Thymus (tissue), 14 donors: ENCODE measurements at places on chromosomes 1 and 21.

GRCh38 chr1:101566883-101567538 lies 330.2 kb downstream of the S1PR1 start:
- no peak for DNase-seq

DNA sequence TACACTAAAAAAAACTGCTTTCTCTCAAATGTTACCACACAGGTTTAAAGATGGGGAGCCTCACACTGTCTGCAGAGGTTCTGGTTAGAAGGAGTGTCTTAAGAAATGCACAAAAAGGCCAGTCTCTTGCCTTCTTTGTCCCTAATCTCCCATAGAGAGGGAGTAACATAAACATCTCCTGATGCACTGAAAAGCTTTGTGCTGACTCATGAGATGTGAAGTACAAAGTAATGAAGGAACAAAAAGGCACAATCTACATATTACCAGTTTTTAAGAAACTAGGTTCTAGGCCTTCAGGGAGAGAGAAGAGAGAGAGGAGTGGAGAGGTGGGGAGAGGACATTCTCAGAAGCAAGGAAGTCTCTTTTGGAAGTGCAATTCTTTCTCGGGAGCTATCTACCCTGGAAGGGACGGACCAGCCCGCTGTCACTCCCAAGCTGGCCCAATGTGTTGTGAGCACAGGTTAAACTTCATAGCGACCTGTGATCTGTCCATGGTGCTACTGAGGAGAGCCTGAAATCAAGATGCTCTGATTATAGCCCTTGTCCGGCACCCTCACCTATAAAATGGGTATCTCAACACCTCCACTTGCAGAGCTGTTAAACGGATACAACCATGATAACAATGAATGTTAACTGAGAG lies 458.1 kb downstream of the DISC1 start:
- DNase-seq: no peak

DNA sequence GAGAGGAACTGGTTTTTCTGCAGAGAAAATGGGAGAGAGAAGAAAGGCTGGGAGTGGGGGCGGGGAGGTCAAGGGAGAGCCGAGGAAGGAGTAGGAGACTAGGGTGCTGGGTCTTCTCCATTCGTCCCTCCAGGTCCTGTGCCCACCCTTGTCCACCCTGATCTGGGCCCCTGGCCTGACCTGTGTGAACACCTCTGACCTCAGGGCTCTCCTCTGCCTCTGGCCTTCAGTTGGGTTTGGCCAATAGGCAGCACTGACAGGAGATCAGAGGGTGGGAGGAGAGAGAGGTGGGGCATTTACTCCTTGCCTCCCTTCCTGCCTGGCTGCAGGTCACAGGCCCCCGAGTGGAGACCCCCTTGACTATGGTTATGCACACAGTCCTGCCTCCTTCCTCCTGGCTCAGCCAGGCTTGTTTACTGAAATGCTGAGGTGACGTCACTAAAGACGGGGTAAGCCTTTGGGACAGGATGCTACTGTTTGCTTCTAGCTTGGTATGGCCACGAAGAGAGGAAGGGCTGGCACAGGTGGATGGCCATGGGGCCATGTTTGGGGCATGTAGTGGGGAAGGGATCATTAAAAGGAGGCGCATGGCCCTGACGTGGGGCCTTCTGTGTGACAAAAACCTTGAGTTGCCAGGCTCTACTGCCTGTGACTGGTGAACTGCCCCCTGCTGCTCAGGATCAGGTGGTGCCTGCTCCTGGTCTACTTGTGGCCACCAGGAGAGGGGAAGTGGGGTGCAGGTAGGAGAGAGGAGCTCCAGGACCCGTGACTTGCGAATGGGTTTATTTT lies 248.7 kb upstream of the CSF3R start:
- DNase-seq: no peak

- DNase-seq: no peak
These were observed 256.6 kb upstream of the RGS18 start for GRCh38 chr1:191901651-191902050.

GRCh38 chr1:227763246-227764018 lies 28.2 kb downstream of the SNAP47 start:
- DNase-seq: no peak

- no peak for DNase-seq
These were observed 44.4 kb downstream of the GFI1 start for GRCh38 chr1:92442351-92442750.

DNA sequence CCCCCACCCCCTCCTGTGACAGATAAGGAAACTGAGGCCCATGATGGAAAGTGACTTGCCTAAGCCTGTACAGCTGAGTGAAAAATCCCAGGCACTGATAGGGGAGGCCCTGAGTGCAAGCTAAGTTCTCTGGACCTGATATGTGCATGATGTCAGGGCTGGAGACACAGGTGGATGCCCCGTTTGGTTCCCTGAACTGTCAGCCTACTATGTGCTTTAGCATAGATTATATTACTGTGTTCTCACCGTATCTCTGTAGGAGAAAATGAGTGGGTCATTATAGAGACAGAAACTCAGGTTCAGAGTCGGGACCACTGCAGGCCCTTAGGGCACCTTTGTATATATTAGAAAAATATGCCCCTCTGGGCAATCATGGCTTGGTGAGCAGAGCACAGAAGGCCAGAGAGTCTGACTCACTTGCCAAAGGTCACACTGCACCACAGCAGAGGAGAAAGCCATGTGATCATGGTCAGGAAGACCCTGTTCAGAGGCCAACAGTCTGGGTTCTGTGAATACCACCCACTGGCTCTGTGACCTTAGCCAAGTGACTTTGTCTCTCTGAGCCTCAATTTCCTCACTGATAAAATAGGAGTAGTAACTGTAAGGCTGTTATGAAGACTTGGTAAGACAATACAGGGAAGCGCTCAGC lies 145.8 kb upstream of the WNT4 start:
- DNase-seq: no peak

DNA sequence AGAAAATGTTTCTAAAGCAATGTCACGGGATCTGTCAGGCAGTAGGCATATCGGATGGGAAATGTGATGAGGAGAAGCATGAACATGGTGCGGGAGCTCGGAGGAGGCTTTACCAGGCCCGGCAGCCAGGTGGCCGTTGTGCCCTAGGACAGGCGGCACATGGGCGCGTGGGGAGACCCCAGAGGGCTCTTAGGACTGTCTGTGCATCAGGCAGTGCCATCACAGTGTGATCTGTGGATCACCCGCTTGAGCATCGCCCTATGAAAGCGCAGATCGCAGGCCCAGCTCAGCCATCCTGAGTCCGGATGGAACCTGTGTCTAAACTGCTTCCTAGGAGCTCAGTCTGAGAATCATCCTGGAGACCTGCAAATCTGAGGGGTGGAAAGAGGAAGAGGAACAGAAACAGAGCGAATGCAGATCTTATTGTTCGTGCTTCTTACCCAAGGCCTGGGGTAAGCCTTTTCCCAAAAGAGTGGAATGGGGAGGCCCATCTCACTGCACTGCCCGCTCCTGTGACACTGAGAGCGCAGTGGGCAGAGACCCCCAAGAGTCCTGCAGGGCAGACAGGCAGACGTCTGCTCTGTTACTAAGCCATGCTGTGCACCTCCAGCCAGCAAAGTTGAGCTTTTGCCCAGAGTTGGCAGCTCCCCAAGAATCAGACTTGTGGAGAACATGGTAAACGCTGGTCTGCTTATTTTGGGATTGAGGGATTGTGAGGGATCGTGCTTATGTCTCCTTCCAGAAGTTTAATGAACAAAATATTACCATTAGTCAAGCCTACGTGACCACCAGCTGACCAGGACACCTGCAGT lies 251.0 kb downstream of the RHOU start:
- no peak for DNase-seq

DNA sequence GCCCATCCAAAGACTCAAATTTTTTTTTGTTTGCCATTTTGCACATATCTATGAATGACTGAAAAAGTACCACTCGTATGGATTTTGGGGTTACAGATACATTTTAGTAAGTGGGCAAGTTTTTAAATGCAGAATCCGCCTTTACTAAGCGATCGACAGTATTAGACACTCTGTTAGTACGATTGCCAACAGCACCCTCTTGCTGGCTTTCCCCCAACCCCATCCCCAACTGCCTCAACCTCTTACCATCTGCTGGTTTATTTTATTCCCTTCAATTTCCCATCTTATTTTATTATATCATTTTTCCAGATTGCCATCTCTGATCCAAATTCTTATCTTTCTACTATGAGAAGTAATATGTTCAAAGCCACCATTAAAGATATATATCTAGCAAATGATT lies 244.8 kb downstream of the LRRIQ3 start:
- DNase-seq: no peak

GRCh38 chr1:6634371-6635052 lies 9.8 kb downstream of the THAP3 start:
- DNase-seq: no peak

DNA sequence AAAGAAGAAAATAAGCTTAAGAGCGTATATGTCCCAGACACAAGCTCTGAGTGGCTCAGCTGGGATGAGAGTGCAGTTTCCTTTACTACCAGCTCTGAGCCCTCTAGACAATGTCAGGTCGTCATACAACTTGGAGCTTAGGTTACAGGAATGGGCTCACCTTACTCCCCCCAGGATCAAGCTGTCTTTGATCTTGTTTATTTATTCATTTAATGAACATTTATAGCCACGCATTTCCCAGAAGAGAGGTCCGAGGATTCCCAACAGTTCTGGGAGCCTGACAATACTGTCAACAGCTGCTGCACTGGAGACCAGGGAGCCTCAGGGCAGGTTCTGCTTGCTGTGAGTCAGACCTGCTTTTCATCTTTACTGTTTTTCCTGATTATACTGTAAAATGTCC lies 378.9 kb downstream of the PLPP3 start:
- DNase-seq: no peak

GRCh38 chr1:213782941-213783672 lies 204.7 kb upstream of the PROX1 start:
- DNase-seq: no peak

GRCh38 chr1:99994496-99994895 lies 24.7 kb downstream of the SLC35A3 start:
- no peak for DNase-seq

GRCh38 chr1:91704746-91705145 lies 181.2 kb downstream of the TGFBR3 start:
- no peak for DNase-seq

DNA sequence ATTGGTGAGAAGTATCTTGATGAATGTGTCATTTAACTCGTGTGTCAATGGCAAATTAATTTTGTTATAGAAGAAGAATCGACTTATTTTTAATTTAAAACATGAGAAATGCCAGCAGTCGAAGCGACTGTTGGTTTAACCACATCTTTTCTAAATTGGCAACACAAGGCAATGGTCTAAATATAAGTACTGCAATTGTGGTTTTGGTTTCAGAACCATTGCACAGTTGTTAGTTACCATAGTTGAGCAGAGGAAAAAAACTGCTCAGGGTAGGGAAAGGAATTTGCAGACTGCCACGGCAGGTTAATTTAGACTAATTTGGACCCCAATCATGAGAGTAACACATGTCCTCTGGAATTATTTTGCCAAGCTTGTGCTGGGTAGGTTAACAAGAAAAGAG lies 185.6 kb upstream of the RUNX1 start:
- no peak for DNase-seq

DNA sequence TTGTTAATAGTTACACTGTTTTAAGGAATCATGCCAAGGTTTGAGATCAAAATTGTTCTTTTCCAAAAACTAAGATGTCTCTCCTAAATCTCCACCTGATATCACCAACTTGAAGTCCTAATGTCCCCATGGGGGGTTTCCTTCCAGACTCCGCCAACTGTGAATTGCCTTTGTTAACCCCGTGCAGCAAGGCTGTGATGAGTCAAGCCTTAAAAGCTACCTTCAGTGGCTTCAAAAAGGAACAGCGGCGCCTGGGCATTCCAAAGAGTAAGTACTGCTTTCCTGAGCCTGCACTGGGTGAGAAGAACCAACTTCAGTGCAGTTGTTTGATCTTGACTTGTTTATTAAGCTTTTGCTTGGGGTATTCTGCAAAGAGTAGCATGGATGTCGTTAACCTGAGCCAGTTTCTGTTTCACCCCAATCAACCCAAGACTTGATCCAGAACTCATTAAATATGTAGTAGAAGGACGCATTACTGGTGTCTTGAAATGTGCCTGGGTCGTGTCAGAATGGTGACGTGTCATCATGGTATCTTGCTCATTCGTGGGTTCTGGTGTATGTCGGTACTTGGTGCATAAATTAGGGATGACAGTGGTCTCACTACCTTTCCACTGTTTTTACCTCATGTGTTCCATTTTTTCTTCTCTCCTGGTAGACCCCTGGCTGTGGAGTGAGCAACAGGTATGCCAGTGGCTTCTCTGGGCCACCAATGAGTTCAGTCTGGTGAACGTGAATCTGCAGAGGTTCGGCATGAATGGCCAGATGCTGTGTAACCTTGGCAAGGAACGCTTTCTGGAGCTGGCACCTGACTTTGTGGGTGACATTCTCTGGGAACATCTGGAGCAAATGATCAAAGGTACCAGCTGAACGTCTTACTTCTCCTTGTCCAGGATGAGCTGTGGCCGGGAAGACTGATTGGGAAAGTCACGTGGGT lies 8.7 kb downstream of the ETS2 start:
- no peak for DNase-seq

DNA sequence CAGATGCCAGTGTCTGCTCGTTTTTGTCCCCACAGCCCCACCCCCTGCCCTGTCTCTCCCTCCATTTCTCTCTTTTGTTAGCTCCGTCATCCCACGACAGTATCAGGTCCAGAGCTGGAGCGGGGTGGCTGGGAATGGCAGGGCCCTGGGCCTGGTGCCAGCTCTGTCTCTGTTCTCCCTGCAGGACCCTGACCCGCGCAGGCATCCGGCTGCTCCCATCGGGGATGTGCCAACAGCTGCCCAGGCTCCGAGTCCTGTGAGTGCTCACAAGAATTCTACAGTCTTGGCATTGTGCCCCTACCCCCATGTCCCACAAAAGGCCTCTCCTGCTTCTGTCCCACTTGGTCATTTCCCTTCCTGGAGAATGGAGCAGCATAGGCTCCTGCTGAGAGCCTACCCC lies 37.4 kb downstream of the UBE2T start:
- no peak for DNase-seq

- no peak for DNase-seq
These were observed 38.9 kb downstream of the PLPP3 start for GRCh38 chr1:56540467-56540866.

DNA sequence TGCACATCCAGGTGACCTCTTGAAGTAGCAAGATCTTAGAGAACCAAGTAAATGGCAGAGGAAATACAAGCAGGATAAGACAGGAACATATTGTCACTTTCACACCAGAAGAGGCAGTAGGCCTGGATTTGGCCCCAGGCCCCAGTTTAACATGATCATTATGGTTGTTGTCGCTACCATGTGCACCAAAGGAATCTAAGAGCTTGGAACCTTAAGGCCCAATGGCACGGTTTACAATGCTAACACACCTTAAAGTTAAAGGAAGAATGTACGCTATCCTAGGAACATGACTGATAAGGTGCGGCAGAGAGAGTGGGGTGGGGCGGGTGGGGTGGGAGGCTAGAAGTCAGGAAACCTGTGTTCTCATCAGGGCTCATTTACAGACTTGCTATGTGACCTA lies 147.5 kb downstream of the ROR1 start:
- DNase-seq: no peak

GRCh38 chr21:23247334-23247733 lies 2249.1 kb downstream of the NCAM2 start:
- no peak for DNase-seq

- no peak for DNase-seq
These were observed 17.8 kb downstream of the SPOCD1 start for GRCh38 chr1:31798086-31798432.
